ENCODE measurements at places on chromosomes 5 and 9.

DNA sequence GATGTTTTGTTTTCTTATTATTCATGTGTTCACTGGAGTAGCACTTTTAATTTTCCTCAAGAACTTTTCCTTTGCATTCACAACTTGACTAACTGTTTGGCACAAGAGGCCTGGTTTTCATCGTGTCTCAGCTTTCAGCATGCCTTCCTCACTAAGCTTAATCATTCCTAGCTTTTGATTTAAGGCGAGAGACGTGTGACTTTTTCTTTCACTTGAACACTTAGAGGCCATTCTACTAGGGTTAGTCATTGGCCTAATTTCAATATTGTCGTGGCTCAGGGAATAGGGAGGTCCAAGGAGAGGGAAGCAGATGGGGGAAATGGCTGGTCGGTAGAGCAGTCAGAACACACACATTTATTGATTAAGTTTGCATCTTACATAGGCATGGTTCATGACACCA, 94.0 kb downstream of the ZNF462 start:
- H3K36me3 ChIP-seq: no peaks in the 10 kb centered on the region
- H3K27me3 ChIP-seq: no peaks in the 10 kb centered on the region
- no peak overlapping the region for H3K27ac ChIP-seq
- H3K4me3 ChIP-seq: no peak overlapping the region
- no peak for DNase-seq
- no peaks in the 10 kb centered on the region for H3K4me1 ChIP-seq

DNA sequence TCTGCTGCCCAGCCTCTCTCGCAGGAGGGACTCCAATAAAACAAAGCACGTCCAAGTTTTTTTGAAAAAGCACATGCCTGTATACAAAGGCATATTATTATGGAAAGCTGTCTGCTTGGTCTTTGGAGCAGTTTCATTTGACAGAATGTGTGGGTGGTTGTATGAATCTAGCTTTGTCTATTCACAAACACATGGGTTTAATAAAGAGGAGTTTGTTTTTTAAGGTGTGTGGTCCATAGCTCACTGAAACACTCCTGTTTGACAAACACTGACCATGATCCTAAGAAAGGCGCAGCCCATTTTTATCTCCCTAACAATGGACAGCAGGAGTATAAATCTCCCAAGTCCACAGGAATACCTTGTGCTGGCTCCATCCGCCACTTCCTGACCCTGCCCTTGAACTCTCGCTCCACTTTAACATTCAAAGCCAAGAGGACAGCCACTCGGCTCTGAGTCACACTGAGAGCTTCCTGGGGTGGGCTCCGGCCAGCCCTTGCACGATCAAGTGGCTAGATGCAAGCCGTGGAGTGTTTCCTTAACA, 371.9 kb downstream of the EBF1 start:
- no peaks in the 10 kb centered on the region for H3K4me1 ChIP-seq
- no peak for DNase-seq

- H3K36me3 ChIP-seq: no peaks in the 10 kb centered on the region
- no peaks in the 10 kb centered on the region for H3K4me1 ChIP-seq
Measured at GRCh38 chr5:9335754-9336495, 209.9 kb downstream of the SEMA5A start.

GRCh38 chr9:134734270-134734669, 92.7 kb downstream of the COL5A1 start:
- H3K4me1 ChIP-seq: no peaks in the 10 kb centered on the region
- no peak overlapping the region for H3K27ac ChIP-seq
- no peak overlapping the region for H3K4me3 ChIP-seq
- H3K36me3 ChIP-seq: no peaks in the 10 kb centered on the region
- H3K27me3 ChIP-seq: no peaks in the 10 kb centered on the region
- DNase-seq: no peak

DNA sequence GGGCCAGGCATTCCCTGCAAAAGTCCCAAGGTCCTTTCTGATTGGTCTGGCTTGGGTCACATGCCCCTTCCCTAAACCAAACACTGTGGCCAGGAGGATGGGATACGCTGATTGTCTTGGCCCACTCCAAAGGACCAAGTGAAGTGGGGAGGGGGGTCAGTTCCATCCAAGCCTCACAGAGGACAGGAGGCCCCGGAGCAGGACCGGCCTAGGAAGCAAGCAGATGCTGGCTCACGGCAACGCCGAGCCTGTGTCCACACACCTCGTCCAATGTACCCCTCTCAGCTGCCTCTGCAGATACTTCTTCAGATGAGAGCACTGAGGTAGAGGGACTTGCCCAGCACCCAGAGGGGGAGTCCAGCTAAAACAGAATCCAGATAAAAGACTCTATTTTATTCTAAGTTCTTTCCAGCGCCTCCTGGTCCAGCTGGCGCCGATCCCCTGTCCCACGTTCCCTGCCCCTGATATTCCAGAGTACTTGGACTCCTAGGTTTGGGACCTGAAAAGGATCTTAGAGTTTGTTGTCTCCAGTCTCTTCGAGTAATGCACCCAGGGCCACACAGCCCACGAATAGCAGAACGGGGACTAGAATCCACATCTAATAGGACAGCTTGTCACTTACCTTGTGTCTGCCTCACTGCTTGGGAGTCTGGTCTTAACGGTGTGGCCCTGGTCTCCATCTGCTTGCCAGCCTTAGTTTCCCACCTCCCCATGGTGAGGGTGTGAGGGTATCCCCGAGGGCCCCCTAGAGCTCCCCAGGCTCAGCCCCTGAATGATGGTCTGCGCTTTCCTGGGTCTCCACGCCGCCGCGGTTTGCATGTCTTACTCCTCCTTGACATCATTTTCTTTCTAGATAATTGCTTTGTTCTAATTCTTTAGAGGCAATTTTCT, 72.4 kb upstream of the UNC5A start:
- H3K27ac ChIP-seq: no peak overlapping the region
- H3K4me3 ChIP-seq: no peak overlapping the region
- H3K4me1 ChIP-seq: no peaks in the 10 kb centered on the region

- H3K27me3 ChIP-seq: no peaks in the 10 kb centered on the region
- no peak overlapping the region for H3K4me3 ChIP-seq
- H3K4me1 ChIP-seq: no peaks in the 10 kb centered on the region
- no peak overlapping the region for H3K27ac ChIP-seq
Measured at GRCh38 chr9:68794898-68795297, 89.9 kb downstream of the PIP5K1B start.

DNA sequence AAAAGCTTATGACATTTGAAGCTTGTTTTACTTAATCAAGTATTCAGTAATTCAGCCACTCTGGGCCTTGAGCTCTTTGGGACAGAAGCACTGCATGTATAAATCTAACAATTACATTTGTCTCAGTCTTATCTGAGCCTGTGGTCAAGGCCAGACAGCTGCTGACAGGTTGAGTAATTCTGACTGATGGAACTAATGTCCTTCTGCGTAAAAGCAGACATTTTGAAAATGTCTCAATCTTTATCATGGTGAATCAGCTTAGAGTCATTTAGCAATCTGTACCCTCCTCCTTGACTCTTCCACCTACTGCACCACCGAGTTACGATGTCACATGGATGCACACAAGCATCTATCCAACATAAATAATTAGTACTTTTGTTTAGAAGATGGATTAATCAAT, 400.0 kb downstream of the ARRDC3 start:
- H3K4me3 ChIP-seq: no peak overlapping the region
- H3K36me3 ChIP-seq: no peaks in the 10 kb centered on the region
- H3K27ac ChIP-seq: no peak overlapping the region
- H3K27me3 ChIP-seq: no peaks in the 10 kb centered on the region
- DNase-seq: no peak

GRCh38 chr5:153983885-153984284, 54.8 kb downstream of the FAM114A2 start:
- no peak overlapping the region for H3K4me3 ChIP-seq
- H3K27ac ChIP-seq: no peak overlapping the region
- H3K27me3 ChIP-seq: no peaks in the 10 kb centered on the region
- H3K36me3 ChIP-seq: no peaks in the 10 kb centered on the region
- no peak for DNase-seq
